ENCODE measurements at places on chromosomes 7 and 10. TPM values are rescaled to one million over a fixed set of nuclear protein-coding genes. Genes with fewer than 3 reads are reported as not detected.

GRCh38 chr10:133318494-133319127 is 9.9 kb downstream of the ZNF511 start:
- DNase-seq, result peak; percentile 83

GRCh38 chr10:63543576-63543962 is 22.4 kb downstream of the REEP3 start:
- no peak for DNase-seq

- no peak for DNase-seq
Observed at GRCh38 chr7:33050535-33051318, 11.8 kb downstream of the NT5C3A start.

GSAP gene
- total RNA-seq, result 301 TPM

DNA sequence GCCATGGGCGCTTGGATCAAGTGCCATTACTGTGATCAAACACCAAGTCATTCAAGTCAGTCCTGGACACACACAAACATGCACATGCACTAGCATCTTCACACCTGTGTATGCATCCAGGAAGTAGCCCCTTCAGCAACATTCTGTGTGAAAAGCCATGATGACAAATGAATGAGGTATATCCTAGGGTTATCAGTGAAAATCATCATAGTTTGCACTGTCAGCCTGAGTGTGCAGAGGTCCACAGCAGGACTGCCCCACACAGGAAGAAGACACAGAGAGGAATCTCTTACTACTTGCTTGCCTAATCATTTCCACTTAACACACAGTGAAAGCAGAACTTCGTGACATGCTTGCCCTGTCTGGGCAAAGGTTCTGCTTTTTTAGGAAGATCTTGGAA is 184.0 kb upstream of the ADO start:
- DNase-seq, result no peak

Measured in natural killer cell (primary cell).